ENCODE measurements at places on chromosomes 12 and 14. TPM values are rescaled to one million over a fixed set of nuclear protein-coding genes. Genes with fewer than 3 reads are reported as not detected.

- no peak for DNase-seq
Measured at GRCh38 chr14:71705460-71705859, 226.8 kb upstream of the RGS6 start.

GRCh38 chr12:113133036-113133435 is 2.5 kb downstream of the RASAL1 start:
- DNase-seq: no peak

DNA sequence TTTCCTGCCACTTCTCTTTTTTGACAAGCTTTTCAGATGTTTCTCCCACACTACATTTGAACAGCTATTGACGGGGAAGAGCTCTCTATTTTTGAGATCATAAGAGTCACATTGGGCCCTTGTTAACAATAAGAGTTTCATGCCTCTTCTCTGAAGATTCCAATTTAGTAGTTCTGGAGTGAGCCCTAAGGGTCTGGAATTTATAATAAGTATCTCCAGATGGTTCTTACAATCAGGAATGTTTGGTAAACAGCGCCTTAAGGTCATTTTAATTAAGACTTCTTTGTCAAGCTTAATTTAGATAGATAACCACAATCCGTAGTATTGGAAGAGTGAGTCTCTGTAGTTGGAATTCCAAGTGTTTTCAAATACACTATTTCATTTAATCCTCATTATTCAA is 60.6 kb upstream of the HECTD1 start:
- DNase-seq: no peak

- DNase-seq: no peak
Measured at GRCh38 chr14:86022031-86022629, 492.2 kb downstream of the FLRT2 start.

GRCh38 chr12:94042321-94042720 is 106.1 kb upstream of the PLXNC1 start:
- DNase-seq: no peak

DNA sequence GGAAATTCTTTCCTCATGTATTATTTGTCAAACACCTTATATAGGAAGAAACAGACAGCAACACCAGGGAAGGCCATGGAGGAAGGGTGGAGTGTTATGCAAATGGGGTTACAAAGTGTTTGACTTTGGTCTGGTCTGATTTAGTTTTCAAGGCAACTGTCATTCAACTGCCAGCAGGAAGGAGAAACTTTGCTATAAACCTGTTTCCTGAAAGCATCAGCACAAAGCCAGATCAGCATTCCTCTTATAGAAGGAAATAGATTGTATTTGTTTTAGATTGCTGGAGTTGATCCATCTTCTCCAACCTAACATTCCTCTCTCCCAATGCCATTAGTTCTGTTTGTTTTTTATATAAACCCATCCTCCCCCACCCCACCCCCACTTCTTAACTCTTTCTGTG is 65.7 kb downstream of the STAB2 start:
- no peak for DNase-seq

DNA sequence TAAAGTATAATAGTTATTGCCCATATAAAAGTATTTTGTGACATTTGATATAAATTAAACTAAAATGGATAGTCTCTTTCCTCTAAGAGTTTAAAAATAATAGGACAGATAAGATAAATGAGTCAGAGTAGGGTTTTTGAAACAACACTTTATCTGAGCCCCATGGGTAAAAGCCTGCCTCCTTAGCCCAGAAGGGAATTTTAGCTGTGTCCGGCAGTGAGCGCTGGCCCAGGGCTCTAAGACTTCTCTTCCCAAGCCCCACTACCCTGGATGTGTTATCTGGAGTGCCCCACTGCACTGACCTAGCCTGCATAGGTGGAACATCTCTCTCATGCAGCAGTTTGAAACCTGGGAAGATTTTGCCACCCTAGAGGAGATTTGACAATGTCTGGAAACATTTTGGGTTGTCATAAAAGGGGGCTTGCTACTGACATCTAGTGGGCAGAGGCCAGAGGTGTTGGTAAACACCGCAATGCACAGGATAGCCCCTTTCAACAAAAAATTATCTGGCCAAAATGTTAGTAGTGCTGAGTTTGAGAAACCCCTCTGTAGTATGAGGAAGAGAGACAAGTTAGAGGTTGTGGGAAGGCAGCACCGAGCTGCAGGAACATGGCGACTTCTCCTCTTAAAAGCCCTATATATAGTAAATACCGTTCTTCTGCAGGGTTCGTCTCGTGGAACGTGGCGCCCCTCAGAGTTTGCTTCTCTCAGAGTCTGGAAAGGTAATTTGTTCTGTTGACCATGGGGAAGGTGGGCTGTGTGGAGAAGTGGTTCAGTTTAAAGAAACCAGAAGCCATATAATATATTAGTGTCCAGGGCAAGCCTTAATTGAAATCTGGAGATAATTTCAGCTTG is 29.3 kb upstream of the ATF1 start:
- DNase-seq: no peak

DNA sequence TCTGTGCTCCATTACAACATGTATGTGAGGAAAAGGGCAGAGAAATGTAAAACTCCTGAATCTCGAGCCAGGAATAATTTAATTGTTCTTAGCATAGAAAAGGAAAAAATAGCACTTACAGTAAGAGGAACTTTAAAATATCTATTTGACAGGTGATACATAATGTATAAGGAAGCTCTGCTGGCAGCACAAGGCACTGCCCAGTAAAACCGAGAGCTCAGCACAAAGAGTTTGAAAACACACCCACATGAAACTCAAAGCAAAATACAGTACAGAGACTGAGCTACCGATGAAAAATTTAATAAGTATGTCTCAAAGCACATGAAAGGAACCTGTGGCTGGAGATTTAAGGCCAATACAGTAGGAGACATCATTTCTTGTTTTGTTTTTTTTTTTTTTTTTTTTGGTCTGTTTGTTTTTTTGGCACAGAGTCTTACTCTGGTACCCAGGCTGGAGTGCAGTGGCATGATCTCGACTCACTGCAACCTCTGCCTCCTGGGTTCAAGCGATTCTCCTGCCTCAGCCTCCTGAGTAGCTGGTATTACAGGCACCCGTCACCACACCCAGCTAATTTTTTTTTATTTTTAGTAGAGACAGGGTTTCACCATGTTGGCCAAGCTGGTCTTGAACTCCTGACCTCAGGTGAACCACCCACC is 19.2 kb downstream of the CLIP1 start:
- DNase-seq: no peak

GRCh38 chr12:83082690-83083276 is 396.1 kb downstream of the TMTC2 start:
- no peak for DNase-seq

GRCh38 chr14:37974421-37974820 is 233.3 kb upstream of the SSTR1 start:
- DNase-seq: no peak

- DNase-seq: no peak
Measured at GRCh38 chr14:90201344-90201743, 55.0 kb upstream of the PSMC1 start.

GRCh38 chr12:113465808-113466453 is 5.7 kb downstream of the LHX5 start:
- no peak for DNase-seq

- no peak for DNase-seq
Measured at GRCh38 chr14:85024931-85025330, 505.0 kb upstream of the FLRT2 start.

GRCh38 chr12:54173066-54173726 is 15.6 kb downstream of the SMUG1 start:
- DNase-seq: no peak

DNA sequence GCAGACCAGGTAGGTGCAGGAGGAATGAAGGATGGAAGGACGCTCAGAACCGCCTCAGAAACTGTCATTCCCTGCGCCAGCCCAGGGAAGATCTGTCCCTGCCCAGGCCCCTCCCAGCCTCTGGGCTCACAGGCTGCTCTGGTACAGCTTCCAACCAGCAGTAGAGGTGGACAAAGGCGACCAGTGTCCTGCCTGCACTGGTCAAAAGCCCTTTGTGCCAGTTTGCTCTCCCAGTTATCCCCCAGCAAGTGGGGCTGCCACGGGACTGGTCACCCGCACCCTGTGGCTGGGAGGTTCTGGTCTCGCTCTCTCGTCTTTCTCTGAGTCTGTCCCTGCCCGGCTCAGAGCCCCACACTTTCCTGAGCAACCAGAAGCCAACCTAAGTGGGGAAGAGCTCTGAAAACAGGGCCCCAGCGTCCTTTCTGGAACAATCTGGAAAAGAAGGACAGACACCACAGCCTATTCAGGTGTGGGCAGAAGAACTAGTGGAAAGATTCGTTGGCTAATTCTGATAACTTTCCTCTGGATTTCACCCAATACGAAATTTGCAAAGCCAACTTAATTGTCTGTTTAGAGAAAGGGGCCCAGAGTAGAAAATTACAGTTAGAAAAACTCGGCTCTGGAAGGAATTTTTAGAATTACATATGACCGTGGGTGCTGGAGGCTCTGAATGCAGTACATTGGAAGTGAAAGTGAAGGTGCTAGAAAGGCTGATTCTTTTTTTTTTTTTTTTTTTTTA is 21.7 kb downstream of the SNRNP35 start:
- no peak for DNase-seq

GRCh38 chr12:113747017-113747416 is 219.1 kb downstream of the RBM19 start:
- no peak for DNase-seq

- no peak for DNase-seq
Measured at GRCh38 chr12:25659621-25660020, 106.5 kb upstream of the LMNTD1 start.

DNA sequence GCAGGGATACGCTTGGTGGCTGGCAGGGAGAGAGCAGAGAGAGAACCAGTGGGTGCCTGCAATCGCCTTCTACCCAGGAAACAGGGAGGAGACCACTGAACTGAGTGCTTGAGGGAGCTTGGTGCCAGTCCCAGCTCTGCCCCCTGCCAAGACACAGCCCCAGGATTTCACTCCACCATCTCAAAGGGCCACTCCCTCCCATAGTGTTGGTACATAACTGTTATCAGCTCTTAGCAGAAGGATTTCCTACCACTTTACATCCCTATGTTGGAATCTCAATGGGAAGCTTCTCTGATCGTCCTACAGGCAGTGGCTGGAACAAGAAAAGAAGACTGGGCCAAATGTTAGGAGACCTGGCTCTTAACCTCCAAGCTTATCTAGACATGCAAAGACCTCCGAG is 157.4 kb upstream of the FOXN3 start:
- no peak for DNase-seq

DNA sequence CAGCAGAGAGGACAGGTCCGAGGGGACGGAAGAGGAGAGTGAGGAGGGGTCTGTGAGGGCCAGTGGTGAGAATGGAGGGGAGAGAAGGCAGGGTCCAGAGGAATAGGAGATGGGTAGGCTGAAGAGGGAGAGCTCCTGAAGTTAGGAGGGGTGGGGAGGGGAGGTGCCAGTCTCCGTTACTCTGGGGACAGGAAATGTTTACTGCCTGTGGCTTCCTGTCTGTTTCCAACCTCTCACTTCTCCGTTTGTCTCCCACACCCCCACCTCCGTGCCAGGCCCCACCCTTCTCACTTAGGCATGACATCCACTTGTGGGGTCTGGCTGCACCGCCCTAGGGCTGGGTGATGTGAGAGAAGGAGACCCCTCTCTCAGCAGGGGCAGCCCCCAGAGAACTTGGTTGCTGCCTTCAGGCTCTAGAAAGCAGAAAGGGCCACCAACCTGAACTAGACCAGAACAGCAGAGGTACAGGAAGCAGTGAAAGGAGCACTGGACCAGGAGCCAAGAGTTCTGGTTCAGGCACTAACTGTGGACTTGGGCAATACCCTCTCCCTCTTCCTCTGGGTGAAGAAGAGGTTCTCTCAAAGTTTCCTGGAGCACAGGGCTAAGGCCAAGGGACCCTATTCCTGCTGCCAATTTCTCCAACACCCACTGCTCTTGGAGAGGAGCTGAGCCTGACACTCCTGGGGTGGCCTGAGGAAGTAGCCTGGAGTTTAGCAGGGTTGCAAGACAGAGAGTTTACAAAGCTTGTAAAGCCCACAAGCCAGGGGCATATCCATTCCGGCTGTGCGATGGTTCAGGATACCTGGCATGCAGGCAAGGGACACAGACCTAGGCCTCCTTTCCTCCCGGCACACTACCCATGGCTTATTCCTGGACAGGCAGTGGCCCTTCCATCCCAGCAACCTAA is 5.5 kb downstream of the ITGA5 start:
- peak; percentile 81 for DNase-seq

DNA sequence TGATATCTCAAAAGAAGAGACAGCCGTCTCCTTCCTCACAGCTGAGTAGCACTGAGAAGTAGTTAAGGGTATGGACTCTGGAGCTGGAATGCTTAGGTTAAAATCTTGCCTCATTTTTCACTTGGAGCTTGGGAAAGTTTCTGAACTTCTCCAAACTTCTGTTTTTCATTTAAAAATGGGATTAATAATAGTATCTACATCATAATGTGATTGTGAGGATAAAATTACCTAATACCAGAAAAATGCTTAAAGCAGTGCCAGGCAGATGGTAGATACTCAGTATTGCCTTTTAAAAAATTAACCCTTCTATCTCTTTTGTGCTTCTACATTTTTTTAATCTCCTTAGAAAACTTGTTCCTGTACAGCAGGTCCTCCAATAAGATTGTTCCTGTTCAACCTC is 63.1 kb downstream of the A2M start:
- no peak for DNase-seq

DNA sequence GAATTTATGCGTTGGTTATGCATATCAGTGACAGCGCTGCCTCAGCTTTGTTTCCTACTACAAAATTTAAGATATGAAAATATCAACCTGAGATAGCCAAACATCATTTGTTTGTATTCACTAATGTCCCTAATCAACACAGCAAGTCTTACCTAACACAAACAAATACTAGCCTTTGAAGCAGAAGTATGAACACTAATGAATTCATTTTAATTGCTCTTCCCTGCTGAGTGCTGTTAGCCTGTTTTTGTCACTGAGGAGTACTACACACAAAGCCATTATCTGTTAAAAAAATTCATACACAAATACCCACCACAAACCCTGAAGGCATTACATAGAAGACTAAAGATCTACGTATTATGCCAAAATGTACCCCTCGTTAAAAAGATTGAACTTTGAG is 150.8 kb downstream of the HELB start:
- DNase-seq: no peak

GRCh38 chr14:59849411-59850130 is 21.0 kb downstream of the RTN1 start:
- DNase-seq: no peak

- no peak for DNase-seq
Measured at GRCh38 chr12:118035190-118036041, 18.9 kb downstream of the RFC5 start.

- DNase-seq: no peak
Measured at GRCh38 chr14:51081209-51081608, 13.7 kb downstream of the TRIM9 start.

- DNase-seq: no peak
Measured at GRCh38 chr12:79844693-79845092, 90.2 kb downstream of the PPP1R12A start.

DIO3 gene
- 0.39 TPM for total RNA-seq

ANO2 gene
- 0.06 TPM for total RNA-seq

MDM2 gene
- 64.3 TPM for total RNA-seq

TAS2R42 gene
- total RNA-seq: not detected

KRT75 gene
- total RNA-seq: not detected

GPR84 gene
- not detected for total RNA-seq

GLIPR1L1 gene
- total RNA-seq: not detected

ADAMTS20 gene
- not detected for total RNA-seq

PRB2 gene
- total RNA-seq: not detected

CLEC4A gene
- total RNA-seq: 0.25 TPM

FGF6 gene
- not detected for total RNA-seq

LPAR5 gene
- total RNA-seq: 1.5 TPM

SYNDIG1L gene
- total RNA-seq: not detected

RFX4 gene
- not detected for total RNA-seq
